Mesenteric fat pad (tissue), 1 donor: ENCODE measurements at places on chromosomes 1 and 21. TPM values are rescaled to one million over a fixed set of nuclear protein-coding genes. Genes with fewer than 3 reads are reported as not detected.
A peak's percentile ranks its signal among the peaks of the same experiment; 100 is the strongest.

The SLC6A17 gene
- total RNA-seq = not detected

The MAP10 gene
- 1.1 TPM for total RNA-seq

The HOOK1 gene
- not detected for total RNA-seq

The C1QA gene
- 347 TPM for total RNA-seq

The FCRL1 gene
- total RNA-seq = 0.32 TPM

The GPBP1L1 gene
- 80.2 TPM for total RNA-seq

The GPATCH4 gene
- total RNA-seq = 40.4 TPM

The TMEM61 gene
- total RNA-seq = not detected

The FHL3 gene
- 13.6 TPM for total RNA-seq

The SEC16B gene
- total RNA-seq = 2.9 TPM

The TFF3 gene
- 5.5 TPM for total RNA-seq

The OLFML3 gene
- total RNA-seq = 44.3 TPM

The GSTM1 gene
- total RNA-seq = not detected

DNA sequence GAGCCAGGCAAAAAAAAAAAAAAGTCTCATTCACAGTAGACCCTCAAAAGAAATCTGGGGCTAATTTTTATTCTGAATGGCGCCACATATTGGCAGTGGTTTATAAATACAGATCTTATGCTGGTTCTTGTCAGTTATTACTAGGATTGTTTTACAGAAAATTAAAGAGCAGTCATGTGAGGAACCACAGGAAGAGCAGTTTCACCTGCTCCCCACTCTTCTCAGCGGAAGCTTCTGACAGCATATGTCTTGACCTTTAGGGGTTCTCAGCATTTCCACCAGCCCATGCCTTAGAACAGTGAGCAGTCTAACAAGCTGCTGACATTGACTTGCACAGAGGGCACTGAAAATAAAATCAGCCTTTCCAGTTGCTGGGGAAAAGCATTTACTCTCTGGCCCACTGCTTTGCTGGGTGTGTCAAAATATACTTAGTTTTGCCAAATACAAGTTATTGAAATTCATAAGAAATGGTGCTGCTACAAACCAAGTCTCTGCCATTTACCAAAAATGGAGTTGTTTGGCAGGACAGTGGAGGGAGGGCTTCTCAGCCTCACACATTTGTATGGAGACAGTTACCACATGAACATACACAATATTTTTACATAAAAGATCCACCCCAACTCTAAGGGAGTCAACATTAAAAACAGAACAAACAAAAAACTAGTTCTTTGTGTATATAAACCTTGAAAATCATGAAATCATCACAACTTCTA lies 144.2 kb downstream of the SYT2 start:
- DNase-seq = no peak

GRCh38 chr21:45090966-45091365 lies 16.6 kb downstream of the ADARB1 start:
- no peak for DNase-seq

DNA sequence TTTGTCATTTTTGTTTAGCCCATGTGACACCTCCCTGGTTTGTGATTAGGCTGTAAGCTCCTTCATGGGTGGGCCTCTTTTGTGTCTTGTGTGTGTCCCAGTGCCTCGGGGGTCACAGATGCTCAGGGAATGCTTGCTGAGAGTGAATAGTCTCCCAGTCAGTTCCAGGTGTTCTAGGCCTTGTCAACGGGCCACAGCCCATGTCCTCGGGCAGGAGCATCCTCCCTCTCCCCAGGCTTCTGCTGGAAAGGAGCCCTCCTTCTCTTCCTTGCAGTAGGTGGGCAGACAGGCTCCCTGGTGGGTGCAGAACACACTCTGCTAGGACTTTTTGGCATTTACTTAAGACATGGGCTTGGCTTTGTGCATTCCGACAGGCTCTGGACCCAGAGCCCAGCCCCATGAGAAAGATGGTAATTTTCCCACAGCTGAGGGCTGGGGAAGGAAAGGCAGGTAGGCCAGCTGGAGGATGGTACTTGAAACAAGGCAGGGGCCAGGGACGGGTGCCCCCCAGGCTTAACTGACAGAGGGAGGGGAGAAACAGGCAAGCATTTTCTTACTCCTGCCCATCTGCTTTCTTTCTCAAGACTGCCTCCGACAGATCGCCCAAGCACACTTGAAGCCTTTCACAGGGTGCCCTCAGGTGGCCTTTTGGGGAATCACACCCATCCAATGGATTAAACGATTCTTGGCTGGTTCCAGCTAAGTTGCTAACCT lies 7.1 kb upstream of the CPLANE2 start:
- DNase-seq = peak; percentile 89

- no peak for DNase-seq
Observed at GRCh38 chr21:16455978-16456377, 726.2 kb downstream of the USP25 start.

DNA sequence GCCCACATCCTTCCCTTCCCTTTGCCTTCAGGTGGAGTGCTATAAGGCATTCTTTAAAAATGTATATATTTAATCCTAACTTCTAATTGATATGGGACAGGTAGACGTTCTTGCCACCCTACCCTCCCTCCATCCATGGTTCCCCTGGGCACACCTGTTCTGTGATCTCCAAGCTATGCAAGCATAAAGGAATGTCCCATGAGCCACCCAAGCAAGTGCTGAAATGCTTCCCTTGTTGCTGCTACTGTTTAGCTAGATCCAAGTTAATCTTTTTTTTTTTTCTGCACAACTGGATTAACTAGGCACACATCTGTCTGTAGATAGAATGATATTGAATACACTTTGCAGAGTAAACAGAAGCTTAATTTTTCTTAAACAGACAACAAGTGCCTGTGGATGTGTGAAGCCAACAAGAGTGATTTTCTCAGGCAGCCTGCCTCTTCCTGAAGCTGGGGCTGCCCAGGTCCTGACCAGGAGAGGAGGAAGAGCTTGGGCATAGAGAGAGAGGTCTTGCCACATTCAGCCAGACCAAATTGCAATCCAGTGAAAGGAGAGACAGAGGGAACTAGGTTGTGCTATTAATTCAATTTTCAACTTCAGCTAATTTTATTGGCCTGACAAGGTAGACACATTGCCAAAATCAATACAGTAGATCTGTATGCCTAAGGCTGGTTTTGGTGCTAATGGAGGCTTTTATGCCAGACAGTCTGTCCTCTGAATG lies 28.2 kb upstream of the ATP1B1 start:
- no peak for DNase-seq

- no peak for DNase-seq
Observed at GRCh38 chr1:90526954-90527353, 190.1 kb downstream of the BARHL2 start.

- no peak for DNase-seq
Observed at GRCh38 chr1:246425139-246425794, 81.8 kb downstream of the SMYD3 start.

- peak; percentile 37 for DNase-seq
Observed at GRCh38 chr1:47940779-47941178, 56.4 kb downstream of the TRABD2B start.

GRCh38 chr1:91804546-91805023 lies 81.4 kb downstream of the TGFBR3 start:
- no peak for DNase-seq

GRCh38 chr1:15212216-15212953 lies 34.6 kb upstream of the FHAD1 start:
- DNase-seq = peak; percentile 76

GRCh38 chr1:73411479-73411878 lies 786.5 kb downstream of the LRRIQ3 start:
- no peak for DNase-seq

GRCh38 chr1:212973426-212973825 lies 23.1 kb downstream of the VASH2 start:
- no peak for DNase-seq

GRCh38 chr1:24643363-24644099 lies 429 bp downstream of the SRRM1 start:
- no peak for DNase-seq

GRCh38 chr1:171263901-171264300 lies 15.6 kb downstream of the FMO1 start:
- DNase-seq = no peak

- DNase-seq = no peak
Observed at GRCh38 chr1:101088431-101088830, 62.8 kb upstream of the DPH5 start.

DNA sequence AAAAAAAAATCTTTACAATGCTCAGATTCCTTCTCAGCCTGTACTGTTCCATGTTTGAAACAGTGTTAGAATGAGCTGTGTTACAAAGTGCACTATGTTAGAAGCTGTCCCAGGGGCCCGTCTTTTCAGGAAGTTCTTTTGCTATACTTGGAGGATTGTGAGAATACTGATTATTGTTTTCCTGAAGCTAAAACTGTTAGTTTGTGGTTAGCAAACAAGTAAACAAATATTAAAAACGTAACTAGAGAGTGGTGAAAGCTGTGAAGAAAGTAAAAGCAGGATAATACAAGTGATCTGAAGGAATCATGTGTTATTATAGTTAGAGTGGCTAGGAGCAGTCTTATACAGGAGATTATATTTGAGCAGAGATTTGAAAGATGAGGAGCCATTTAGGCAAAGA lies 35.6 kb downstream of the CAMSAP2 start:
- DNase-seq = no peak

- DNase-seq = no peak
Observed at GRCh38 chr1:72759486-72759885, 477.1 kb upstream of the NEGR1 start.

- DNase-seq = no peak
Observed at GRCh38 chr1:89942825-89943658, 51.9 kb upstream of the ZNF326 start.

GRCh38 chr1:174023440-174023839 lies 1.3 kb upstream of the RC3H1 start:
- no peak for DNase-seq

DNA sequence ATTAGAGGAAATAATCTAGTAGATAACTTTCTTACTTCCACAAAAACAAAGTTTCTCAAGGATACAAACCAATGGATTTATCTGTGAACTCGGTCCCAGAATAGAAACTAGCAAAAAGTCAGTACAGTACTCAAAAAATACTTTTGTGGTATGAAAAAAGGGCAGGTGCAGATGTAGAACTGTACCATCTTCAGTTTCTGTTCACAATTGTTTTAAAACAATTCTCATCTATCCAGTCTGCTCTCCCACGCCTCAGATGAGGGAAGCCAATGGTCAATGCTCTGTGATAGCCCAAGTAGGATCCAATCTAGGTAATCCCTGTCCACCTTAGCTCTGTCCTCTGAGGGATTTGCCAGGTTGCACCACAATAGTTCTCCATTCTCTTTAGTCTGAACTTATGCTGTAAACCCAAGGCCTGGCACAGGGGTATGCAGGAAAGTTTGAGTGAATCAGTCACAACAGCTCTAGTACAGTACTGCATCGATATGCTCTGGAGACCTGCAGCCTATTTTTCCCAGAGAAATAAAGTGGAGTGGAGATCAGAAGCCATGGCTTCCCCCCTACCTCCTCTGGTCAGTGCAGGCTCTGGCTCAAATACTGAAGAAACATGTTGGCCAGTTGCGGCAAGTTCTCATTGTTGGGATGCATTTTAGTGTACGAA lies 1.4 kb downstream of the KTI12 start:
- no peak for DNase-seq

GRCh38 chr1:63010913-63011660 lies 227.2 kb downstream of the ATG4C start:
- no peak for DNase-seq
